ENCODE measurements at places on chromosomes 7 and 10.
A peak's percentile ranks its signal among the peaks of the same experiment; 100 is the strongest.

- no peaks in the 10 kb centered on the region for H3K4me1 ChIP-seq
- no peak overlapping the region for H3K27ac ChIP-seq
- H3K4me3 ChIP-seq: no peak overlapping the region
- H3K27me3 ChIP-seq: no peaks in the 10 kb centered on the region
- H3K36me3 ChIP-seq: no peaks in the 10 kb centered on the region
- no peak for DNase-seq
Measured at GRCh38 chr10:76080451-76080850, 649.0 kb downstream of the LRMDA start.

GRCh38 chr7:38563741-38564140 lies 67.4 kb downstream of the AMPH start:
- no peak overlapping the region for H3K27ac ChIP-seq
- no peak overlapping the region for H3K4me3 ChIP-seq
- no peaks in the 10 kb centered on the region for H3K36me3 ChIP-seq

- peak; percentile 84 for DNase-seq
- H3K27me3 ChIP-seq: no peaks in the 10 kb centered on the region
- H3K36me3 ChIP-seq: no peaks in the 10 kb centered on the region
- peaks cover 31% of the 10 kb centered on the region for H3K4me1 ChIP-seq
- H3K4me3 ChIP-seq: peak overlapping the region; percentile 73
Measured at GRCh38 chr7:106111655-106112117, 426 bp downstream of the SYPL1 start.

DNA sequence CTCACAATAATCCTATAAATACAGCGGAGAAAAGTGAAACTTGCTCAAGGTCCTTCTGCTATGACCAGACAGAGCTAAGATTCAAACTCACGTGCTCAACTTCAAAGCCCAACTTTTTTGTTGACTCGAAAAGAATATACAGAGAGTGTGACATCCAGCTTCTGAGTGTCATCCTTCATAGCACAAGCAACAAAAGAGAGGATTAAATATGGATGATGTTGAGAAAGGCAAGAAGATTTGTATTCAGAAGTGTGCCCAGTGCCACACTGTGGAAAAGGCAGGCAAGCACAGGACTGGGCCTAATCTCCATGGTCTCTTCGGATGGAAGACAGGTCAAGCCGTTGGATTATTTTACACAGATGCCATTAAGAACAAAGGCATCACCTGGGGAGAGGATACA lies 2.1 kb upstream of the FAM3C start:
- peaks cover 12% of the 10 kb centered on the region for H3K4me1 ChIP-seq
- no peaks in the 10 kb centered on the region for H3K36me3 ChIP-seq
- no peak overlapping the region for H3K27ac ChIP-seq
- no peaks in the 10 kb centered on the region for H3K27me3 ChIP-seq
- no peak overlapping the region for H3K4me3 ChIP-seq
